ENCODE measurements at places on chromosomes 16 and 17.

DNA sequence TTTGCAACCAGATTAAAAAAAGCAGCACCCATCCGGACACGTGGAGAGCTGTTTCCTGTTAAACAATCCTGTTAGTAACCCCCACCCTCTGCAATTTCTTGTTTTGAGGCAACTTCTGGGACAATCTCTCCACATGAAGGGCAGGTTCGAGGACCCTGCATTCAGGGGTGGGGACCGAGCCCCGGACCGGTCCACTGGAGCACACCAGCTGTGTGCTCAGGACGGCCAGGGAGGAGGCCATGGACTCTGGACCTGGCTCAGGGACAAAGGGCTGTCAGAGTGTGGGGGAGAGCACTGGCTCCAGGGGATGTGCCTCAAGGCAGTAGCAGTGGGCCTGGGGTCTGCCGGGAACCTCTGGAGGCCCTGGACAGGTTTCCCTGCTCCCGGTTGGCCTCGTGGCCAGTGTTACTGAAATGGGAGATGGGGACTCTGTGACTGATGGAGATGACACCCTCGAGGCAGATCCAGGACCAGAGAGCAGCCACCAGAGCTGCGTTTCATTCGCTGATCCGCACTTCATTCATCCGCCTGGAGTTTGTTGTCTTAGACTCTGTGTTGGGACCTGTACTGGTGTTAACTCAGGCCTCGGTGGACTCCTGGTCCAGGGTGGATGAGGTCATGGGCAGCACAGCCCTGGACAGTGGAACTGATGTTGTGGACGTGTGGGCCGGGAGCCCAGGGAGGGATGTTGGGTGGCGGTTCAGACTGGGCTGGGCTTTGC, 2.9 kb upstream of the CPNE7 start:
- no peak for DNase-seq

DNA sequence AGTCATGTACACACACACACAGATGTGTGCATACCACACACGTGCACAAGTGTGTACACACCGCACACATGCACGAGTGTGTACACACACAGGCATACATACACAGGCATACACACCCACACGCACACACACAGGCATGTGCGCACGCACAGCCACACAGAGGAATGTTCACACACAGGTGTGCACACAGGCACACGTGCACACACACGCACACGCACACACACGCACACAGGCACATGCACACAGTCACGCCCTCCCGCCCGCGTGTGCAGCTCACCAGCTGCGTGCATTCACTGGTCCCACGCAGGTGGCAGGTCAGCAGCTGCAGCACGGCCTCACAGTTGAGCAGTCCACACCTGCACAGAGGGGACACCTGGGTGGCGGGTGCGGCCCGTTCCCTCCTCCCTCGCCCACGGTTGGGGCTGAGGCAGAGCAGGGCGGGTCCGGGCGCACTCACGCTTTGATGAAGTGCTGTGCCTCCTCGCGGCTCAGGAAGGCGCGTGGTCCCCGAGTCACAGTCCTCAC, 7.7 kb downstream of the TEPSIN start:
- DNase-seq, result no peak

- no peak for DNase-seq
Observed at GRCh38 chr17:34434052-34434451, 71.0 kb upstream of the CCL1 start.

DNA sequence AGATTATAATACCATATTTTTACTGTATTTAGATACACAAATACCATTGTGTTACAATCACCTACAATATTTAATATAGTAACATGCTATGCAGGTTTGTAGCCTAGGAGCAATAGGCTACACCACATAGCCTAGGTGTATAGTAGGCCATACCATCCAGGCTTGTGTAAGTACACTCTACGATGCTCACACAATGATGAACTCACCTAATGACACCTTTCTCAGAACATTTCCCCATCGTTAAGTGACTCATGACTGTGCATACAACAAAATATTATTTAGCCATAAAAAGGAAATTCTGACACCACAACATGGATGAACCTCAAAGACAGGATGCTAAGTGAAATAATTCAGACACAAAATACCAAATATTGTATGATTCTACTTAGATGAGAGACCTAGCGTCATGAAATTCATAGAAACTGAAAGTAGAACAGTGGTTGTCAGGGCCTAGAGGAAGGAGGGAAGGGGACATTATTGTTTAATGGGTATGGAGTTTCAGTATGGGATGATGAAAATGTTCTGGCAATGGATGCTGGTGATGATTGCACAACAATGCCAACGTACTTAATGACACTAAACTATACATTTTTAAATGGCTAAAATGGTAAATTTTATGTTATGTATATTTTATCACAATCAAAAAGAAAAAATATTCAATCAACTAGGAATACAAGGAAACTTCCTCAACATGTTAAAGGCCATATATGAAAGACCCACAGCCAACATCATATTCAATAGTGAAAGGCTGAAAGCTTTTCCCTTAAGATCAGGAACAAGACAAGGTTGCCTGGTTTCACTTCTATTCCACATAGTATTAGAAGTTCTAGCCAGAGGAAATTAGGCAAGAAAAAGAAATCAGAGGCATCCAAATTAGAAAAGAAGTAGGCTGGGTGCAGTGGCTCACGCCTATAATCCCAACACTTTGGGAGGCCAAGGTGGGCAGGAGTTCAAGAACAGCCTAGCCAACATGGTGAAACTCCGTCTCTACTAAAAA, 5.9 kb upstream of the C16orf87 start:
- DNase-seq, result no peak

- no peak for DNase-seq
Observed at GRCh38 chr17:16943541-16944333, 28.2 kb downstream of the TNFRSF13B start.

GRCh38 chr16:66408163-66409048, 18.7 kb upstream of the BEAN1 start:
- peak; percentile 33 for DNase-seq

DNA sequence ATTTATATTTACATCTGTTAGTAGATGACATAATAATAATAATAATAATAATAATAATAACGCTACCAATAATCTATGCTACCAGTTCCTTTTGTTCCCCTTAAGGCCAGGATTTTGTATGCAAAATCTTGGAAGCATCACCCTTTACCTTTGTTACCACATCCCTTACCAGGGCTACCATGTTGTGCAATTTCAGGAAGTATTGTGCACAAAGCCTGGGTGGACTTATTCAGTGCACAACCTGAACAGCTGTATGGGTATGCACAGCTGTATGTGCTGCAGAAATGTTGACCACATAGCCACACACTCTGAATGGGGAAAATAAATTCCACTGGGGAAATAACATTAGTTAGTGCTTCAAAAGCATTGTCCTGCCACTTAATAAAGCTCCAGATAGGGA, 19.9 kb upstream of the CALB2 start:
- DNase-seq, result no peak

DNA sequence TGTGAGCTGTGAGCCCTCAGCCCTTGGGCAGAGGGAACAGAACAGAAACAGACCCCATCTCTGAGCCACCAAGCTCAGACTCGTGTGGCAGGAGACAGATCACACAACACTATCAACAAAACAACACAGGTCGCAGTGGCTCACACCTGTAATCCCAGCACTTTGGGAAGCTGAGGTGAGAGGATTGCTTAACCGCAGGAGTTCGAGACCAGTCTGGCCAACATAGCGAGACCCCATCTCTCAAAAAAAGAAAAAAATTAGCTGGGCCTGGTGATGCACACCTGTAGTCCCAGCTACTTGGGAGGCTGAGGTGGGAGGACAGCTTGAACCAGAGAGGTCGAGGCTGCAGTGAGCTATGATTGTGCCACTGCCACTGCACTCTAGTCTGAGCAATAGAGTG, 5.5 kb upstream of the QPRT start:
- DNase-seq, result no peak

GRCh38 chr17:77386502-77387192, 245.9 kb downstream of the SEC14L1 start:
- no peak for DNase-seq

GRCh38 chr16:85616607-85617321, 3.6 kb downstream of the GSE1 start:
- DNase-seq, result peak; percentile 52

DNA sequence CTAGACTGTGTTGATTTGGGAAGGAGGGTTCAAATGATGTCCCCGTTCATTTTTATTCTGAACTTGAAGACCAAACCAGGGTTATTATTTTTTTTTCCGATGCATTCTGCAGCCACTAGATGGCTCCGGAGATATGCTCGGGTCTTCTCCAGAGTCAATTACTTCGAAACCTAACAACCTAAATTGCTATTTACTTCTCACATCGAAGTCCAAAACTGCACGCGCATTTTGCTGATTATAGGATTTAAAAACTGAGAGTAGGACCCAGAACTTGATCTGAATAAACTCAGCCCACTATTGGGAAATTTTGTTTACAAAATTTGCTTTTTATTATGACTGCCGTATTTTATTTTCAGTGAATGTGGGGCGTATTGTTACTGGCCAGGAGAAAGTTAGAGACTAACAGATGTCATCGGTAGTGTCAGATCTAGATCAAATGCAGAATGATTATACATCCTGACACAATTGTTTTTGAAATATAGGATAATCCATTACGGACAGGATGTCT, 263.8 kb downstream of the HS3ST3A1 start:
- DNase-seq, result peak; percentile 13
